HFFc6 (cell line): ENCODE measurements at places on chromosomes 12 and 14. TPM values are rescaled to one million over a fixed set of nuclear protein-coding genes. Genes with fewer than 3 reads are reported as not detected.

GRCh38 chr12:61251076-61251475 lies 1009.1 kb upstream of the USP15 start:
- no peak for DNase-seq

The FAM222A gene
- total RNA-seq: 0.44 to 0.73 TPM (median 0.65 TPM) in 3 replicates

The FOXN4 gene
- not detected in 3 replicates for total RNA-seq

The TAS2R14 gene
- total RNA-seq: 1.4 TPM in 3 replicates

GRCh38 chr14:55256586-55256985 lies 14.6 kb upstream of the FBXO34 start:
- no peak for DNase-seq

The BEST3 gene
- total RNA-seq: 0.15 TPM in 1 of 3 replicates, not detected in the others

DNA sequence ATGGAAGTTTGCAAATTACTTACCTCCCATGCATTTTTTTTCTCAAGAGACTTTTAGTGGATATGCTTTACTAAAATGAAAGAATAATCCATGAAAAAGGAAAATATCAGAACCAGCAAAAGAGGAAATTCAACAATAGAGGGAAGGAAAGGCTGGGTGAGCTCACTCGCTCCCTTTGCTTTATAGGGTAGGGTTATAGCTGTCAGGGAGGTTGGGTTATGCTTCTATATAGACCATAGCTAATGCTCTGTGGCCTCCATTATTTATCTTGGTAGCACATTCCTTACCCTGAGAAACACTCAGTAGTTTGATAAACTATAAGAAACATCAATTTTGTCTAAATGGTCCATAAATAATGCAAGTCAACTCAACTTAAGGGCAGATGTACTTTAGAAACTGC lies 215.9 kb upstream of the FAR2 start:
- no peak for DNase-seq

DNA sequence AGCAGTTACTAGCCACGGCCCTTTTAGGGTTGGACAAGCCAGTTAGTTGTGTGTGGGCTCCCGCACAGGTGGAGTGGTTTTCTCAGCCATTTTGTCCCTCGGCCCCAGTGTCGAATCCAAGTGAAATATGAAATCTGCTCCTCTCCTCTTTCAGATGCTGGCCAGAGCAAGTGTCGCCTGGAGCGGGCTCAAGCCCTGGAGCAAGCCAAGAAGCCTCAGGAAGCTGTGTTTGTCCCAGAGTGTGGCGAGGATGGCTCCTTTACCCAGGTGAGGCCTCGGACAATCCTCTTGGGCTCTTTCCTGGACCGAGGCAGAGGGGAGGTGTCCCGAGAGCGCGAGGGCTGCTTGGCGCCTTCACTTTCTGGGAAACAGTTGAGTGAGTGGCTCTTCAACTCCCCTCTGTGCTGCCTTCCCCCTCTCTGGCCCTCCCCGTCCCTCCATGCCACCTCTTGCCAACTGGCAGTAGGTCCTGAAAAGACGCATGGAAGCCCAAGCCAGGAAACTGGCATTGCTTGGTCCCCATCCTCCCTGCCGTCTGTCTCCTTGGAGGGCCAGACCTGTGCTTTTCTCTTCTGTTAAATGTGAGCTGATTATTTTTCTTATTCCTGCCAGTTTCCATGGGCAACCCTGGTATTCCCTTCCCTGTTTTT lies 74.2 kb downstream of the SMOC1 start:
- DNase-seq: no peak

GRCh38 chr14:93333631-93334103 lies 831 bp upstream of the BTBD7 start:
- no peak for DNase-seq

DNA sequence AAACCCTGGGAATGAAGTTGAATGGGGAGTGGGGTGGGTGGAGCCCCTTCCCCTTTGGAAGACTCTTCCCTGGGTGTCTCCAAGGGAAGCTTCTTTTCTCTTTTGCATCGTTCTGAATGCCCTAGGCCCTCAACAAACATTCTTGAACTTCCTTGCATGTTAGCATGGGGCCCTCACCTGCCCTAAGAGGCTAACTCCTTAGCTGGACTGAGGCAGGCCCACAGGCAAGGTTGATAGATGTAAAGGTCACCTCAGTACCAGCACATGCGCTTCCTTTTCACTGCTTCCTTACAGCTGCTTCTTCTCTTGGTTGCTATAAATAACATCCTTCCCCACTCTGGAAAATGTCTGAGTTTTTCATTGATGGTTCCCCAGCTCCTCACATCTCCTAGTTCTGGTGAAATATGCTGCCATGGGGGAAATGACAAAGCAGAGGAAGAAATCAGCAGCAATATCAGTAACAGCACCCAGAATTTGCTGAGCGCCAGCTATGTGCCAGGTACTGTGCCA lies 160.6 kb upstream of the FRMD6 start:
- DNase-seq: no peak

The RIC8B gene
- total RNA-seq: 8.7 to 11.4 TPM (median 11.4 TPM) in 3 replicates

The LRRK2 gene
- 0.42 and 1.2 TPM in 2 replicates for total RNA-seq

GRCh38 chr14:68973639-68974038 lies 5.5 kb downstream of the ACTN1 start:
- no peak for DNase-seq

DNA sequence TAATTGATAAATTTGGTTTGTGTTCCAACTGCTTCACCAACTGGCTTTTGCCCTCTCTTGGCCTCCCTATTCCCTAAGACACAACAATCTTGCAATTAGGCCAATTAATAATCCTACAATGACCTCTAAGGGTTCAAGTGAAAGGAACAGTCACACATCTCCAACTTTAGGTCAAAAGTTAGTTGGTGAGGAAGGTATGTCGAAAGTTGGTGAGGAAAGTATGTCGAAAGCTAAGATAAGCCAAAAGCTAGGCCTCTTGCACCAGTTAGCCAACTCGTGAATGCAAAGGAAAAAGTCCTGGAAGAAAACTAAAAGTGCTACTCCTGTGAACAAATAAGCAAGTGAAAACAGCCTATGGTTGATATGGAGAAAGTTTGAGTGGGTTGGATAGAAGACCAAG lies 32.6 kb downstream of the EGLN3 start:
- DNase-seq: no peak
